ENCODE measurements at places on chromosomes 12 and 14.

- no peak for DNase-seq
Observed at GRCh38 chr14:24418492-24418873, 11.0 kb downstream of the CBLN3 start.

DNA sequence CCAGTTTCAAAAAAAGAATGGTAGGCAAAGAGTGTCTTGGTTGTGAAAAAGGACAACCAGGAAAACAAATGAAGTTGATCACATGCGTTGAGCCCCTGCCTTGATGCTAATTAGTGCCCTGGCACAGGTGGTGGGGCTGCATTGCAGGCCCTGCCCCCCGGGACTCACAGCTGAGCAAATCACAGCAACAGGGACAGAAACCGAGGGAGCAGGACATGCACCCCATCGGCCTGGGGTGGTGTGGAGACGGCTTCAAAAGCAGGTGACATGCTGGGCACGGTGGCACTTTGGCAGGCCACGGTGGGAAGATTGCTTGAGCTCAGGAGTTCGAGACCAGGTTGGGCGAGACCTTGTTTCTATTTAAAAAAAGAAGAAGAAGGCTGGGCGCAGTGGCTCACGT lies 1.1 kb upstream of the PAPLN start:
- DNase-seq: no peak

DNA sequence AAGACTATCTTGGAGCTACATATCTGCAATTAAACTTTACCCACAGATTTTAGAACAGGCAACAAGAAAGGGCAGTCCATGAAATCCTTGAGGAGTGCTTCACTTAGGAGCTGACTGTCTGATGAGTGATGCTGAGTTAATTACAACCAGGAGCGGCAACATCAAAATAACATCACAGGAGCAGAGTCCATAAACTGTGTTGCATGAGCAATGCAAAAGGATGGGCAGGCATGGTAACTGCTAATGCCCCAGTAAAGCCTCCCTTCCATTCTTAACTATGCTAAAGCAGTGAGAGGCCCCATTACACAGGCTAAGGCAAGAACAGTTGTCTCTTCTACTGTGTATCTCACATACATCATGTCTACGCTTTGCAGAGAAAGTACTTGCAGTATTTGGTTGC lies 156.6 kb downstream of the PAX9 start:
- DNase-seq: no peak

DNA sequence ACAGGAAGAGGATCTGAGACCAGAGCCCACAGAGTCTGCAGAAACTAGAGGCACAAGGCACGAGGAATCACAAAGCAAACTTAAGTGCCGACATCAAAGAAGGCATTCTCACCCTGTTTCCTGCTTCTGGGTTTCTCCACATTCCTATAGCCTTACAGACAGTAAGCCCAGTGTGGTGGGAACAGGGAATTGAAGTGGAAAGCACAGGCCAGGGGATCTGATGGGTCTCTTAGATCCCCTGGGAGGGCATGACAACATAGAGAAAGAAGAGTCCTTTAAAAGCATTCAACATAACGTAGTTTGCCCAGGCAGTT lies 75.6 kb upstream of the FRMD6 start:
- no peak for DNase-seq

GRCh38 chr14:104081261-104081835 lies 4.2 kb upstream of the ASPG start:
- no peak for DNase-seq

DNA sequence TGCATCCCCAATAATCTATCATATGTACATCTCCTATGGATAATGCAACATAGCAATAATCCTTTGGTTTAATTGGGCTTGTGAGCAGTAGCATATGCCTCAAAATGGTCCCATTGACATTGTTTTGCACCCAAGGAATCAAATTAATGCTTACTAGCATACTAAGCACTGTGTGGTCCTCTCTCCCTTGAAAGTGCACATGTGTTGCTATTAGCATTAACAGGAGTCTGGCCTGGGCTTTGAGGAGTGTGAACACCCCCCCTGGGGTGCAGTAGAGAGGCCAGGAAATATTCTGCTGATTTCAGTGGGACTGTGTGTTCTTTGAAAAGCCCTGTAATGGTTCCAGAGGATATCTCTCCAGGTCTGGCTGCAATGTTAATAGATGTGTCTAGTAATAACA lies 1148.4 kb downstream of the VRK1 start:
- DNase-seq: no peak

DNA sequence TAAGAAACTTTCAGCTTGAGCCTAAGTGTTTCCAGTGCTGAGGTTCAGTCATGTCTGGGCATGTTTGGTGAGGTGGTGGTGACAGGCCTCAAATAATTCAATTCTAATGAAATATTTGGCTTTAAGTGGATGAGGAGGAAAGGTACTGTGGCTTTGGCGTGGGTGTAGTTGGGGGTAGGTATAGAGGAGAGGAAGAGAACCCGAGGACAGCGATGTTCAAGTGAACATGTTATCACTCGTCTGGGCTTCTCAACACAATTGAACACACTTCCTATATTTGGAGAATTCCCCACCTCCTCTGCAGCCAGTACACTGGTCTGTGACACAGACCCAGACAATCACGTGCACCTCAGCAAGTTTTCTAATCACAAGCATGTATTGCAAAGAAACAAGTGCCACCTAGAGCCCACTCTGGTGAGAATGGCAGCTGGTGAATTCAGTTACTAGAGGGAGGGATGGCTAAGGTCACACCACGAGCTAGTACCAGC lies 53.0 kb downstream of the IFNG-AS1 start:
- DNase-seq: no peak

- no peak for DNase-seq
Observed at GRCh38 chr12:101875162-101875561, 2.2 kb upstream of the DRAM1 start.

GRCh38 chr12:99948370-99948769 lies 36.4 kb downstream of the ANKS1B start:
- DNase-seq: no peak

- DNase-seq: no peak
Observed at GRCh38 chr12:47591795-47592194, 114.0 kb downstream of the RPAP3 start.

DNA sequence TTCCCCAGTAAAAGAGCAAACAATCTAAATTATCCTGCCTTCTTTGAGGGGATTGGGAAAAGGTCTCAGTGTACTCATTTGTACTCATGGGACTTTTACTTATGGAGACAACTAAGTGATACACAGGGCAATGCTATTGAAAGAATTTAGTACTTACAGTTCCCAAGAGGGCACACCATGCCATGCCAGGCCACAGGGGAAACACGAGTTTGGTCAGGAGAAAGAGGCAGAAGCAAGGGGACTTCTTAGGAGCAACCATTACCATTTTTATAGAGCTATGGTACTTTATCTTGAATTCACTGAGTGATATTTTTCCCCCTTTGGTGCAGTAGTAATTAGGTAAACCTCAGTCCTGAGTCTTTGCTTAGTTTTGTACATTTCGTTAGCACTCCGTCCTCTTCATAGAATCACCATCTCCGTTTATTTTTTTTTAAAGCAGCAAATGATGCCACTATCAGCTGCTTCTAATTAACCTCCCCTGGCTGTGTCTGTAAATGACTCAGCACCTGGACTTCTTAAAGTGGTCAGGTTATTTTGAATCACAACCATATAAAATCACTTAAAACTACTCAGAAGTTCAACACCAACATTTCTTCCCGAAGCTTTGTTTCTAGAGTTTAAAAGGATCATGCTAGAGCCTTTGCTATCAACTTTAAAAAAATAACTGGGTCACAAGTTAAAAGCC lies 5.9 kb upstream of the WASHC3 start:
- no peak for DNase-seq

DNA sequence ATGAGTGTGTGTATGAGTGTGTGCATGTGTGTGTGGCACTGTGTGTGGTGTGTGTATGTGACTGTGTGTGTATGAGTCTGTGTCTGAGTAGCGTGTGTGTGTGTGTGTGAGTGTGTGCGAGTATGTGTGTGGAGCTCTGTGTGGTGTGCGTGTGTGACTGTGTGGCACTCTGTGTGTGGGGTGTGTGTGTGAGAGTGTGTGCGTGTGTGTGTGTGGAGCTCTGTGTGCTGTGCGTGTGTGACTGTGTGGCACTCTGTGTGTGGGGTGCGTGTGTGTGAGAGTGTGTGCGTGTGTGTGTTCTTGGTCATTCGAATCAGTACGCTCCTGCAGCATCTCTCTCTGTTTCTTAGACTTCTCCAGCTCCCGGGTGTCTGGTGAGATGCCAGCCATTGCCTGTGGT lies 76.9 kb upstream of the TMEM132C start:
- DNase-seq: no peak

DNA sequence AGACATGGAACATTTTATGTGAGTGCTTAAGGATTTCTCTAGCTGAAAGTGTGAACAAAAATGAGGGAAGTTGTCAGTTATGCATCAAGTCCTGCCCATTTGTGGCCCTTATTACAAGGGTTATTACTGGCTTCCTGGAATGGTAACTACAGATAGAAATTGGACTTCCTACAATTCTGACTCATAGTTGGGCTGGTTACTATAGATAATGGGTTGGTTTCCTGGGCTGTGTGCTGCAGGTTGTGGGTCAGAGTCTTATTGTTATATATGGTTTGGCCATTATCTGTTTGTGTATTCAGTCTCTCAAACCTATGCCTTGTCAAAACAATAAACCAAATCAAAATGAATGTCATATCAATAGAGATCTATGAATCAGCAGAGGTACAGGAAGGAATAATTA lies 313.7 kb downstream of the ADAMTS20 start:
- DNase-seq: no peak

DNA sequence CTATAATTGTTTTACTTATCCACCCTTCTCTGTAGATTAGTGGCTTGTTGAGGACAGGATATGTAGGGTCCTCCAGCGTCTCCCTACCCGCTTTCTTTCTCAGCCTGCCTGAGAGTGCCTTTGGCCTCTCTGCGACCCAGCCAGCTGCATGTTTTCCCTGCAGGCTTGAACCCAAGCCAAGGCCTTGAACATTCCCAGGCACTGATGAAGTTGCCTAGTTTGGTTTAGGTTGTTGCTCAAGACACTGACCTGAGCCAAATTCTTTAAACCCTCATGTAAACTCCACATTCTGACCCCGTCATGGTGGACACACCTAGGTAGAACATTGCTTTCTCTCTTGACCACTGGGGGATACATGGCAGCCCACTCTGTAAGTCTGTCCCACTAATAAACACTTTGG lies 33.4 kb upstream of the TXNRD1 start:
- DNase-seq: no peak

DNA sequence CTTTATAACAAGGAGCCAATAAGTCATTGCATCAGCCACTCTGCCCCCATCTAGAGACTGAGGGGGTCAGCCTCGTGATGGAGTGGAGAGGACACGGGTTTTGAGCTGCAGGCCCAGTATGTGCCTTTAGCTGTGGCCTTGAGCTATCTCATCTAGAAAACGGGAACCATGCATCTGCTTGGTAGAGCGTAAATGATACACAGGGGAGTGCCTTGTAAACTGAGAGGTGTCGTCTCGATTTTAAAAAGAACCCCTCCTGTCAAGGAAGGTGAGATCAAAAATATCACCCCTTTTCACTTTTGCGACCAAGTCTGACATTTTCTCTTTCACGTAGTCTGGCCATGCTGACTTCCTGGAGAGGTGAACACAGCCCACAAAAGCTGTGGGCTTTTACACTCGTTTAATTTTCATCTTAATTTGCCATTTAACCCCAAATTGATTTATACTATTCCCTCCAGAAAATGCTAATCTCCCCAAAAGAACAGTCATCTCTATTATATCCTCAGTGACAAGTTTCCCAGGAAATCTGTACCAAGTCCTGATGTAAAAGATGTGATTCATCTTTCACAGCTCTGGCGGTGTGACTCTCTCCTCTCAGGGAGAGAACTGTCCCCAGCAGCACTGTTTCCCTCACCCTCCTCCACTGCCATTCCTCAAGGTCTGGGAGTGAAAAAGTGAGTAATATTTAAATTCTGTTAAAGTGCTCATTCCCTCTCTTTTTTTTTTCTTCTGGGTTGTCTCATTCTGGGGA lies 30.6 kb downstream of the VCPKMT start:
- no peak for DNase-seq

DNA sequence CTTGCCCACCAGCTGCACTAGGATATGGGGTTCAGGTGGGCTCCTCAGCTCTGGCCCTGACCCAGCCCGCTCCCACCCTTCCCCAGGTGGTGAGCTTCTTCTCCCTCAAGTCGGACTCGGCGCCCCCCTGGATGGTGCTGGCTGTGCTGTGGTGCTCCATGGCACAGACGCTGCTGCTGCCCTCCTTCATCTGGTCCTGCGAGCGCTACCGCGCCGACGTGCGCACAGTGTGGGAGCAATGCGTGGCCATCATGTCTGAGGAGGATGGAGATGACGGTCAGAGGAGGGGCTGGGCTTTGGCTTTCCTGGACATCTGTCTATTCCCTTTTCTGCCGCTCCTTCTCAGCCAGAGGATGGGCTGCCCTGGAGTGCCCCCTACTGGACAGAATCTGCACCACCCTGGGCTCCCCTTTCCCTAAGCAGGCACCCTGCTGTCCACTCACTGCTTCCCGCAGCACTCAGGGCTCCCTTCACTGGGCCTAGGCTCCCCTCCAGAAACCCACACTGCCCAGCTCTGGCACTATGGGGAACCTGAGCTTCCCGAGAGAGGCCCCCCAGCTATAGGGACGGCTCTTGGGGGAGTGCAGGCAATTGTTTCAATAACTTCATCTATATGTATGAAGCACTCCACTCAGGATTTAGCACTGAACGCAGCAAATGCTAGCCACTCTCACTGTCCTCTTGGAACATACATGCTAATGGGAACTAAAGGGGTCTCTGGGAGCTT lies 2.6 kb upstream of the P3H3 start:
- peak; percentile 83 for DNase-seq

GRCh38 chr14:103480595-103480994 lies 42.0 kb downstream of the CKB start:
- no peak for DNase-seq

DNA sequence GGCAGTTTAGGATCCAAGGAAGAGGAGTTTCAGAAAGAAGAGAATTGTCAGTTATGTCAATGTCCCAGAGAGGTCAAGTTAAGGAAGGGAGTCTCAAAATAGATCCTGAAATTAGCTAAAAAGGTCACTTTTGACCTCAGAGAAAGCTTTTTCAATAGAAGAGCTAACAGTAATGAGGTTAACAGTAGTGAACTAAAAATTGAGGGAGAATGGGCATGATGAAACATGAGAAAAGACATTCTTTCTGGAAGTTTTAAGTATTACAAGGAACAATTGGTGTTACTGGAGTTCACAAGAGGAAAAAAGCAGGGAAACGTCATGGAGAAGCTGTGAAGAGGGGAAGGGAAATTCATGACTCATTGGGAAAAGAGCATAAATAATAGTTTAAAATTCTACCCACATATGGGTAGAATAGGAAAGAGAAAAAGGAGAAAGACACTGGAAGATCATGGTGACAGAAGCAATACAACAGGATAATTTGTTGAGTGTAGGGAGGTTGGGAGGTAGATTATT lies 381.2 kb upstream of the FAR2 start:
- no peak for DNase-seq

- DNase-seq: no peak
Observed at GRCh38 chr12:46562625-46563225, 190.2 kb upstream of the SLC38A2 start.
